Caco-2 (cell line): ENCODE measurements at places on chromosomes 13 and 19. TPM values are rescaled to one million over a fixed set of nuclear protein-coding genes. Genes with fewer than 3 reads are reported as not detected.

- no peak for DNase-seq
Observed at GRCh38 chr13:109722068-109722467, 64.3 kb downstream of the IRS2 start.

- no peak for DNase-seq
Observed at GRCh38 chr19:3606174-3606689, 443 bp downstream of the TBXA2R start.

- DNase-seq: no peak
Observed at GRCh38 chr13:103284466-103284865, 218.2 kb upstream of the SLC10A2 start.

GRCh38 chr13:66314911-66315310 is 915.2 kb downstream of the PCDH9 start:
- DNase-seq: no peak

DNA sequence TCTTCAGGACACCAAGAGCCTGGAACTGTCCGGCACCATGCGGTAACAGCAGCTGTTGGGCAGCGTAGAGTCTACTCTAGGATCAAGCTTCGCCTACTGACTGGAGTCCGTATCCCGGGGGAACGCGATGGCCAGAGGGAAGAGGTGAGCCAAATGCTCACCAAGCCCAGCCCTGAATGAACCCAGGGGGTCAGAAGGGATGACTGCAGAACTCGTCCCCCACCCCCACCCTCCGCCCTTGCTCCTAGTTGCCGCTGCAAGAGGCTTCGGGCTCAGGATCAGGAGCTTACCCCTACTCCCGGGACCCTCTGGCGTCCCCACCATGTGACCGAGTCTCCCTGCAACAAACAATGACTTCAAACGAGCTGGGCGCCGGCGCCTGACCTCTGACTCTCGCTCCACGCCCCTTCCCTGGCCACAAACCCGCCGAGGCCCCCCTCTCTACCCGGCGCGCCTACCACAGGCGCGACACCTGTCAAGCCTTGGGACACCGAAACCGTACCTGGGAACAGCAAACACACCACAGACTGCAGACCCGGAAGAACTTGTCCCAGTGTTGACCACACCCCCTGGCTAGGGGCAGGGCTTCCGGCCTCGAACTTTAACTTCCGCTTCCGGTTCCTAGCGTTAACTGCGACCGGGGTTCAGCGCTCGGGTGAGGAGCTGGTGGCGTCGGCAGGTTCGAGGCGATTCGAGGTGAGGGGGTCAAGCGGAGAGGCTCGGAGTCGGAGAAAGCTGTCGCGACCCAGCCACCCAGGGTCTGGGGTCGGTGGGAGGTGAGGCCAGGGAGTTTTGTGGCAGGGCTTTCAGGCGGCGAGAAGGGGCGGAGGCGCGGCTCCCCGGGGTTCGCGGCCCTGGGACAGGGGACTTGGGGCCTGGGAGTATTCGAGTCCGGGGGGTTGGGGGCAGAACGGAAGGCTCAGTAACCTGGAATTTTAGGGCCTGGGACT is at the start of gene UBL5:
UBL5 (plus strand) TSS at position 630 of the 950 bp plus-strand sequence. CDS start 420 bp downstream, outside the sequence.
- DNase-seq: peak; percentile 93

GRCh38 chr19:29245215-29245614 is 32.3 kb upstream of the UQCRFS1 start:
- DNase-seq: no peak

GRCh38 chr19:1465191-1466016 is 13.6 kb downstream of the C19orf25 start:
- DNase-seq: no peak

- DNase-seq: no peak
Observed at GRCh38 chr13:105936816-105937215, 598.6 kb downstream of the EFNB2 start.

GRCh38 chr13:104571161-104571892 is 1505.1 kb upstream of the SLC10A2 start:
- DNase-seq: peak; percentile 73

DNA sequence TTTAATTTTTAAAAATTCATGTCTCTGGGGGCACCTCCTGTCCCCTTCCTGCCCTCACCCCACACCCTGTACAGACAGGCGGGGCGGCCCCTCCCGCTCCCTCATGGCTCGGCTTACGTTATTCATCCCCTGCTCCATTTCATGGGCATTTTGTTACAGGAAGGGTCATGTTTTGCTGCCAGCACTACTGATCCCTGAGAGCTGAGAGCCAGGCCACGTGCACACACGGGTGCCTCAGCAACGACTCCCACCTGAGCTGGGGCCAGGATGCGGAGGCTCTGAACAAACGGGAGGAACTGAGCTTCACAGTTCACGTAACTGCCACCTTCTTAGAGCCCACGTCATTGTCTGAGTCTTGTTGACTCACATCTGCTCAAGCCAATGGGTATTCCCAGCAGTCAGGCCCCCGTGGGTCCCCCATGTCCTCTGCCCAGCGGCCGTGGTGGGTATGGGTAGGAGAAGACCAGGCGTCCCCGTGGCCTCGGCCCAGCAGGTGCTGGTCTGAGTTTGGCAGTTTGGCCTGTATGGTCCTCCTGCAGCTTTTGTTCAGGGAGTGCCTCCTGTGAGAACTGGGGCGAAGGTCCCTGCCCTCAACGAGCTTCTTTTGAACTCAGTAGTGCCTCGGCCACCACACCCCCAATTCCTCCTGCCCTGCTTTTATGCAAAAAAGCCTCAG is 16.4 kb upstream of the TMEM255B start:
- DNase-seq: no peak

DNA sequence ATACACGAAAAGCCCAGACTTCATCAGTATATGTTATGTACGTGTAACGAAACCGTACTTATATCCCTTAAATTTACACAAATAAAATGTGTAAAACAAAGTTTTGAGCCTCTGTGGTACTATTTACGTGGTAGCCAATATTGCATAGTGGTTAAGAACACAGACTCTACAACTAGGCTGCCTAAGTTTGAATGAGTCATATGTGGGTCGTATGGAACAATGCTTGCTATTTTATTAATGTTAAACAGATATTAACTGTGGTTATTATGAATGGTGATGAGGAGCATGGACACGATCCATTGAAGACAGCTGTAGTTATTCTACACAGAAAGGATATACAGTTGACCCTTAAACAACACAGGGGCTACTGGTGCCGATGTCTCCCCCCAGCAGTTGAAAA is 42.5 kb downstream of the DPY19L3 start:
- DNase-seq: no peak

GRCh38 chr13:77492982-77493381 is 42.5 kb upstream of the SCEL start:
- DNase-seq: peak; percentile 41

GRCh38 chr19:14686411-14686810 is 3.4 kb upstream of the ZNF333 start:
- peak; percentile 9 for DNase-seq

DNA sequence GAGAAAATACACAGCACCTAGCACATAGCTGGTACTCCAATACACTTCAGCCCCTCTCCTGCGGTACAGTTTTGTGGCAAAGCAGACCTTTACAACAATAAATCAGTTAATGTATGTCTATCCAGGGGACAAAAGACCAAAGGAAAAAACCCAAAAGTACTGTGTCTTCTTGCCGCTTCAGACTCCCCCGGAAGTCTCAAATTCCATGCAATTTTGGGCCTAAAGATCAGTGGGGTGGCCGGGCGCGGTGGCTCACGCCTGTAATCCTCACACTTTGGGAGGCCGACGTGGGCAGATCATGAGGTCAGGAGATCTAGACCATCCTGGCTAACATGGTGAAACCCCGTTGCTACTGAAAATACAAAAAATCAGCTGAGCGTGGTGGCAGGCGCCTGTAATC is 16.2 kb downstream of the CARS2 start:
- DNase-seq: no peak

GRCh38 chr19:15418231-15418578 is 583 bp downstream of the AKAP8L start:
- DNase-seq: no peak

DNA sequence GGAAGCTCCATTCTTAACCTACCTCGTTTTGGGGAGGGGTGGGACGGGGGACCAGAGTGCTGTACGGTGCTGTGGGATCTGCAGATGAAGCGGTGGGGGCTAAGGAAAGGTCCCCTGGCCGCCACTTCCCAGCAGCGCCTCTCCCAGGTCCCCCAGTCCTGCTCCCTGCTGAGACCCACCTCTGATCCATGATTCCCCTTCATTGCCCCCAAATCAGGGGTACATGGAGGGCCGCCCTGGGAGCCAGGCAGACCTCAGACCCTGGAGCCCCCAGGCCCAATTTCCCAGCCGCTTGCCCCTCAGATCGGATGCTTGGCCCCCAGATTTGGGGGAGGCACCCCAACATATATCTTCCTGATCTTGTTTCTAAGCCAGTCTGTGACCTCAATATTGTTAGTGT is 3.8 kb upstream of the FAM98C start:
- DNase-seq: no peak

GRCh38 chr13:94701313-94702180 is 10.8 kb downstream of the SOX21 start:
- no peak for DNase-seq

- no peak for DNase-seq
Observed at GRCh38 chr13:99418103-99418842, 83.0 kb upstream of the TM9SF2 start.

- DNase-seq: no peak
Observed at GRCh38 chr19:46321653-46322052, 24.8 kb downstream of the HIF3A start.

- no peak for DNase-seq
Observed at GRCh38 chr19:32464279-32464678, 58.7 kb downstream of the DPY19L3 start.

DNA sequence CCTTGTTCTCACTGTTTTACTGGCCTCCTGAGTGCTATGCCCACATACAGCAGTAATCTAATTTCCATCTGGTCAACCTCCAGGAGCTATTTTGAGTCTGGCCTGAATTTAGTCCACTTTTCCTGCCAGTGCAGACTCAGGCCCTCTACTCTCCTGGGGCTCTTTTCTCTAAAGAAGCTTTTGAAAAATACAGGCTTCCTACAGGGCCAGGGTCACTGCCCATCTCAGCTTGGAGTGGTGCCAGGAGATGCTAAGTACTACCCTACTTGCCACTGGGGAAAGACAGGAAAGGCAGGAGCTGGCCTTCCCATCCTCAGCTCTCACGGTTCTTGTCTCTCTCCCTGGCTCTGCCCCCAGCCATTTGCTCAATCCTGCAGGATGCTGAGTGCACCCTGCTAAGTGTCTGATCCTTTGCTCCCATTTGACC is 101.7 kb upstream of the SERP2 start:
- DNase-seq: no peak

DNA sequence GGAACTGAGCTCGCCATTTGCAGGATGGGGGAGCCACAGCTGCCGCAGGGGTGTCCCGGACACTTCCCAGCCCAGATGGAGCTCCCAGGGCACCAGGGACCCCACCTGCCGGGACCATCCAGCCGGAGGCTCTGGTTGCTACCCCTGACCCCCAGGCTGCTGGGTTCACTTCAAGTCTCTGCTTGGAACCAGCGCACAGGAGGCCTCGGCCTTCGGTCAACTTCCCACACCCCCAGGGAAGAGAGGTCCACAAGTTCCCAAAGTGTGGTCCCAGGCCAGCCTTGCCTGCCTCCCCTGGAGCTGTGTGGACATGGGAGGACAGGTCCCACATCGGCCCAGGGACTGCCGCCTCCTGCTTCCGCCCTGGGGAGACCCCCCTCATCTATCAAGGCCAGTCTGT is 117.0 kb downstream of the TEX29 start:
- no peak for DNase-seq

GRCh38 chr19:1370579-1371361 is 12.9 kb upstream of the NDUFS7 start:
- DNase-seq: no peak

GRCh38 chr13:47832458-47832972 is 168.6 kb downstream of the SUCLA2 start:
- no peak for DNase-seq

- DNase-seq: no peak
Observed at GRCh38 chr13:67013709-67014108, 216.4 kb downstream of the PCDH9 start.

GRCh38 chr19:16715611-16716010 is 4.0 kb upstream of the NWD1 start:
- DNase-seq: no peak

- DNase-seq: no peak
Observed at GRCh38 chr13:57450356-57450755, 181.2 kb upstream of the PCDH17 start.

DNA sequence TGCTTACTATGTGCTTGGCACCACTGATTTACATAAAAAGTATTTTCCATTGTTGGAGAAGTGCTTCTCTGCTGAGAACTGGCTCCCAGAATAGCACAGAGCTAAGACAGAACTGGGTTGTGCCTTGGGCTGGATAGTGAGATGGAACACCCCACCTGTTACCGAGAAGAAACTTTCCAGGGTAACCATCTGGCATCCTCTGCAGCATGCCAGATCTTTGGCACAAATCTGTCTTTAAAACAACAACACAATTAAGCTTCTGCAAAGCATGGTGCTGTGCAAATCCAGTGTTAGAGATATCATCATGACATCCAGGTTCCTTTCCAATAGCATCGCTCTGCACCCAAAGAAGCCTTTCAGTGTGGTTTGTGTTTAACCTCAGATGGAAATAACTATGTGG is 202.5 kb upstream of the RFC3 start:
- no peak for DNase-seq

OR7C2 gene
- not detected in 2 replicates for total RNA-seq

KIR2DL4 gene
- total RNA-seq: not detected in 2 replicates

PSG7 gene
- not detected in 2 replicates for total RNA-seq

KLF5 gene
- total RNA-seq: 80.1 and 103 TPM in 2 replicates

ATP8B3 gene
- total RNA-seq: 0.28 and 0.45 TPM in 2 replicates

RUBCNL gene
- total RNA-seq: 14.0 and 16.0 TPM in 2 replicates

RFX2 gene
- total RNA-seq: 9.3 and 10.2 TPM in 2 replicates

ZNF571 gene
- total RNA-seq: 1.4 and 3.6 TPM in 2 replicates

SYT3 gene
- 0.41 and 0.70 TPM in 2 replicates for total RNA-seq

PTPRH gene
- total RNA-seq: 2.3 and 2.7 TPM in 2 replicates

UBE2L5 gene
- not detected in 2 replicates for total RNA-seq

CAMSAP3 gene
- total RNA-seq: 60.5 and 61.6 TPM in 2 replicates

ZFR2 gene
- not detected in 2 replicates for total RNA-seq

ZNF728 gene
- total RNA-seq: not detected in 2 replicates

ZNF699 gene
- total RNA-seq: 0.77 and 2.0 TPM in 2 replicates
